ENCODE measurements at places on chromosomes 2 and 18. TPM values are rescaled to one million over a fixed set of nuclear protein-coding genes. Genes with fewer than 3 reads are reported as not detected.

DNA sequence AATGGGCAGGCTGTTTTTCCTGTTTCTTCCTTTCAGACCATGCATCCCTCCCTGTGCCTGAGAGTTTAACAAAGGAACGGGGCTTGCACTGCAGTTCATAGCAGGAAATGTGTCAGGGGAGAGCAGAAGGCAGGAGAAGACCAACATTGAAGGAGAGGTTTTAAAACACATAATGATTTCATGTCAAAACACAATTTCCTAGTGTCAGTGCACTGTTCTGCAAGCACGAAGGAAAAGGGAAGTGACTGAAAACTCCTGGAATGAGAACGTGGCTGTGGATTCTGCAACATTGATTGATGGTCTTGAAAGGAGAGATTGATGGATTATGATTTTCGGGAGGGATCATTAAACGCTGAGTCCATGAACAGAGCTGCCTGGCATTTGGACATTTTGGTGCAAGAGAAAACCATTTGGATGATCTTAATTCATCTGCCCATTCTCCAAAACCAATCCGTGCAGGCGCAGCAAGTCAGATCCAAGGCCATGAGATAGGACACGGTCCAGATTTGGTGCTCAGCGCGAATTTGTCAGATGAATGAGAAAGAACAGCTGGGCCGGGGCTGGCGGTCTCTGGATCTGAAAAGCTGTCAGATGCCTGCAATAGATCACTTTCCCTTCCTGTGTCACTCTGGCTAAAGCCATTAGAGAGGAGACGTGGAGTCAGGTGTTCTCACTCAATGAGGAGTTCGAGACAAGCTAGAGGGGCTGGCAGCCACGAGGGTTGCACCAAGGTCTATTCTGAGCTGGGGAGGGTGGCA lies 38.4 kb downstream of the C1QL2 start:
- no peaks in the 10 kb centered on the region for H3K36me3 ChIP-seq
- DNase-seq = no peak
- H3K4me3 ChIP-seq = no peak overlapping the region
- H3K27ac ChIP-seq = no peak overlapping the region
- H3K27me3 ChIP-seq = peaks cover 83% of the 10 kb centered on the region

DNA sequence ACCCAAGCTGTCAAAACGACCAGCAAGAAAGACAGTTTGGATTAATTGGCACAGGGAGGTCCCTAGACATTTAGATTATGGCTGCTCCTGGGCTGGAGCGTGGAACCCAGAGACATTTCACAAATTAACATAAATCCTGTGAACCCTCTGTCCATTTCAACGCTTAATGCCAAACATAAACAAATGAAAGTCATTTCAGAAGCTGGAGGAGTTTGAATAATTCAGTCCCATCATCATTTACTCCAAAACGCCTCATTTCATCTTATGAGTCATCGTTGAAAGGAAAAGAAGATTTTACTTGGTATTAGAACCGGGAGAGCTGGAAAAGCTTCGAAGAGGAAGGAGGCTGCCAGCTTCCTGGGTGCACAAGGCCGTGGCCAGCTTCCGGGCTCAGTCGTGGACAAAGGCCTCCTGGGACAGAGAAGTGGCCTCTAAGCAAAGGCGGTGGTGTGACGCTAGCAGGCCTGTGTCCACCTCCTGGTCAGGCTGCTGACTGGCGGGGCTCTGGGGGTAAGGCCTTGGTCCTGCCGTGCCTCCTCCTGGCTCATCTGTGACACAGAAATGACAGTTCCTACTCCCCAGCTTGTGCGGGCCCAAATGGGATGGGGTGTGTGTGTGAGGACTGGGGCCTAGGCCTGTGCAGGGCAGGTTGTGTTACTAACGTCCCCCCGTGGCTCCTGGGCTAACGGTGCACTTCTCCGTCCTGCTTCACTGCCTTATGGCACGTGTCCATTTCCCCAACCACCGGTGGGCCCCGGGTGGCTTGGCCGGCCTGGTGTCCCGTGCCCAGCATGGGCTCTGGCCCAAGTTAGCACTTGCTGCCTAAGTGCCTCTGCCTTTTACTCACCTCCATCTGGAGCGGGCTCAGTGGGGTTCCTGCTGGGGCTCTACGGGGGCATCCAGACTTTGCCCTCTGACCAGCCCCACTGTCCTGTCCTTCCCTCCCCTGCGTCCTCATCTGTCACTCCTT lies 71.6 kb downstream of the RRM2 start:
- no peaks in the 10 kb centered on the region for H3K4me1 ChIP-seq
- peak overlapping the region; percentile 35 for H3K27ac ChIP-seq
- H3K27me3 ChIP-seq = no peaks in the 10 kb centered on the region
- H3K36me3 ChIP-seq = peaks cover 14% of the 10 kb centered on the region

- H3K36me3 ChIP-seq = peaks cover 13% of the 10 kb centered on the region
- no peaks in the 10 kb centered on the region for H3K27me3 ChIP-seq
These were observed 2.6 kb upstream of the PTPN2 start for GRCh38 chr18:12886498-12887126.

DNA sequence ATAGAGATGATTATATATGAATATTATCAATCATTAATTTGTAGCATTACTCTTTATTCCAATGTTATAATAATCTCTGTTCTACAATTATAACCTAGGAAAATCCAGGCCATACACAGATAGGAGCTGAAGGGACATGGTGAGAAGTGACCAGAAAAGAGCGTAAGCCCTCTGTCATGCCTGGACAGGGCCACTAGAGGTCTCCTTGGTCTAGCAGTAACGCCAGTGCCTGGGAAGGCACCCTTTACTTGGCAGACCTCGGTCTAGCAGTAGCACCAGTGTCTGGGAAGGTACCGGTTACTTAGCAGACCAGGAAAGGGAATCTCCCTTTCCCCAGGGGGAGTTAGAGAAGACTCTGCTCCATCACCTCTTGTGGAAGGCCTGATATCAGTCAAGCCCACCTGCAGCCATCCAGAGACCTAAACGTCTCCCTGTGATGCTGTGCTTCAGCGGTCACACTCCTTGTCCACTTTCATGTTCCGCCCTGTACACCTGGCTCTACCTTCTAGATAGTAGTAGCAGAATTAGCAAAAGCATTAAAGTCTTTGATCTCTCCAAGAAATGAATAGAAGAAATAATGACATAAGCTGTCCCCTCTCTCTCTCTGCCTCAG lies 447.5 kb upstream of the FSIP2 start:
- H3K27me3 ChIP-seq = no peaks in the 10 kb centered on the region
- DNase-seq = peak; percentile 51
- no peaks in the 10 kb centered on the region for H3K4me1 ChIP-seq

DNA sequence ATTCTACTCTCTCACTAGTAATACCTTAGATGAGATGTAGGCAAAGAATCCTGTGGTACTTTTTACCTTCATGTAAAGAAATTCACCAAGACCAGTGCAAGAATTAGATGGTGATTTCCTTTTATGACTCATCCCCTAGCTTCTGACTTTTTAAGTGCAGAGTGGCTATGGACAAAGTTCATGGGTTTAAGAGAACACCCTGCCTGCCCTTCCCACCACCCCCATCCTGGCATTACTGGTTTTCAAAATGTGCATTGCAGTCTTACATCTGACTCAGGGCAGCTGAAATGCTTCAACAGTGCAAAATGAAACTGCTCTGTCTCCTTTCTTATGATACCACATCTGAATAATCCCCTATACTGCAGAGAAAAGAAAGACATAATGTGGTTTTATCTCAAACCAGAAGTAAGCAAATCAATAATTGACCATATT lies 22.6 kb downstream of the MAIP1 start:
- no peak overlapping the region for H3K4me3 ChIP-seq
- H3K36me3 ChIP-seq = no peaks in the 10 kb centered on the region
- H3K4me1 ChIP-seq = peaks cover 5% of the 10 kb centered on the region
- DNase-seq = no peak
- H3K27ac ChIP-seq = no peak overlapping the region
- peaks cover 2% of the 10 kb centered on the region for H3K27me3 ChIP-seq

- no peaks in the 10 kb centered on the region for H3K4me1 ChIP-seq
- H3K27ac ChIP-seq = no peak overlapping the region
- no peak overlapping the region for H3K4me3 ChIP-seq
- DNase-seq = no peak
- H3K27me3 ChIP-seq = no peaks in the 10 kb centered on the region
These were observed 93.6 kb downstream of the GYPC start for GRCh38 chr2:126749537-126749936.

DNA sequence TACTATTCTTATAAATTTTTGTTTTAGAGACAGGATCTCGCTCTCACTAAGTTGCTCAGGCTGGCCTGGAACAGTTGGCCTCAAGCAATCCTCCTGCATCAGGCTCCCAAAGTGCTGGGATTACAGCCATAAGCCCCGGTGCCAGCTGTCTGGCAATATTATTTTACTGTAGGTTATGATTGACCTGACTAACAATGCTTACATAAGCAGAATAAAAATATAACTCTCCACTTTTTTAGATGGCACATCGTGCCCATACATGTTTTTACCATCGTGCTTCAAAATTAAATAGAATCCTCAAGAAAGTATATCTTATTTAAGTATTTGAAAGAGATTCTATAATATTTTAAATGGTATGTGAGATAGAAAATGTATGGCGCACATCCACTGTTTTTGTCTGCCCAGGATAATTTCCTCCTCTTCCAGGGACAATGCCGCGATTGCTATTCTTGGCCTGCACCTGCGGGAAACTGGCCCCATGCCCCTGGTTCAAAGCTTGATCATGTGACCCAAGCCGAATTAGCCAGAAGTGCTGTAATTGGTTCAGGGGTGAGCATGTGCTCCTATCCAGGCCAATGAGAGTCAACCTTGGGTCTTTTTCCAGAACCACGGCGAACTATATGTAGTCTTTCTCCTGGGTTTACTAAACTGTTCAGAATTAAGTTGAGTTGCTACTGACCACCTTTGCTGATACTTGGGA lies 38.3 kb upstream of the GREB1L start:
- H3K27me3 ChIP-seq = no peaks in the 10 kb centered on the region
- no peaks in the 10 kb centered on the region for H3K4me1 ChIP-seq
- H3K4me3 ChIP-seq = no peak overlapping the region
- H3K36me3 ChIP-seq = peaks cover 2% of the 10 kb centered on the region
- DNase-seq = no peak
- no peak overlapping the region for H3K27ac ChIP-seq

DNA sequence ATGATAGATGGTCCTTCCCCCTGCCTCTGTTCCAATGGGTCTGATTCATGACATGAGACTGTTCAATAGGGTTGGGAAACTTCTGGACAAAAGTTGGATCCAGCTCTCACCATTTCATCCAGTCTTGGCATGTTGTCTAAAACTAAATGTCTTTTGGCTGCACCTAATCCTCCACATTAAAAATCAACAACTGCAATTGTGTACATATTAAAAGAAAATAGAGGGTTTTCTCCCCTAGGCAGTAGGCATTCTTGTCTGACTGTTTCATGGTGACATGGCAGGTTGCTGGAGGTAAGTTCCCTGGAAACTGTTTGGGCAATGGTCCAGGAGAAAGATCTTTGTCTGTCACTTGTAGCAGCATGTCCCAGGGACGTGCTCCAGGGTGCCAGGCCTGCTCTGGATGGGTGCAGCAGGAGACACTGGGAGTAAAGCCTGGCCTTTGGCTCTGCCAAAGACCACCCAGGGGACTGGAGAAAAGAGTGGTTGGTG lies 135.8 kb downstream of the TCF4 start:
- peak overlapping the region; percentile 19 for H3K4me3 ChIP-seq
- peaks cover 27% of the 10 kb centered on the region for H3K4me1 ChIP-seq
- peaks cover 5% of the 10 kb centered on the region for H3K36me3 ChIP-seq
- no peak for DNase-seq

- no peak for DNase-seq
- H3K36me3 ChIP-seq = no peaks in the 10 kb centered on the region
- peaks cover 8% of the 10 kb centered on the region for H3K4me1 ChIP-seq
These were observed 24.1 kb downstream of the ANXA4 start for GRCh38 chr2:69766014-69766413.

DNA sequence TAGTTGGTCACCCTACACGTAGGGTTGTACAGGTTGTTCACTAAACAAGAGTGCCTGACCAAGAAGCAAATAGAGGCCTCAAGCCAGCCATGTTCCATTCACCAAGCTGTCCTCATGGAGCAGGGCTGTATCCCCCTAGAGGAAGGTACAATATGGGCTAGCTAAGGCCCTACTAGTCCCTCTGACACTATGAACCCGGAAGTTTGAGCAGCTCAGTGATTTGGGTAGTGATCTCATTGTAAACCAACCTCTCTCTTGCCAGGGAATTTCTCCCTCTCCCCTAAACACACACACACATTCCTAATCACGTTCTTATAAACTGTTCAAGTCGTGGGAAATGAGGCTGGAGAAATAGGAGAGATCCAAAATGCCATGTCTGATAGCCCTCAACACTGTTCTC lies 6.7 kb upstream of the CYS1 start:
- no peak overlapping the region for H3K27ac ChIP-seq
- H3K4me1 ChIP-seq = no peaks in the 10 kb centered on the region

- no peaks in the 10 kb centered on the region for H3K4me1 ChIP-seq
- H3K36me3 ChIP-seq = no peaks in the 10 kb centered on the region
- H3K4me3 ChIP-seq = no peak overlapping the region
- H3K27me3 ChIP-seq = no peaks in the 10 kb centered on the region
- no peak overlapping the region for H3K27ac ChIP-seq
- DNase-seq = no peak
These were observed 70.2 kb upstream of the FSHR start for GRCh38 chr2:49224426-49225010.

- peaks cover 82% of the 10 kb centered on the region for H3K27me3 ChIP-seq
- H3K4me3 ChIP-seq = peak overlapping the region; percentile 65
- H3K36me3 ChIP-seq = peaks cover 3% of the 10 kb centered on the region
- H3K4me1 ChIP-seq = peaks cover 12% of the 10 kb centered on the region
- H3K27ac ChIP-seq = no peak overlapping the region
These were observed 657 bp downstream of the ATP8B1 start for GRCh38 chr18:57802213-57803102.

- H3K36me3 ChIP-seq = no peaks in the 10 kb centered on the region
- no peak overlapping the region for H3K27ac ChIP-seq
- DNase-seq = no peak
These were observed 120.8 kb downstream of the PLCL1 start for GRCh38 chr2:197925204-197925603.

DNA sequence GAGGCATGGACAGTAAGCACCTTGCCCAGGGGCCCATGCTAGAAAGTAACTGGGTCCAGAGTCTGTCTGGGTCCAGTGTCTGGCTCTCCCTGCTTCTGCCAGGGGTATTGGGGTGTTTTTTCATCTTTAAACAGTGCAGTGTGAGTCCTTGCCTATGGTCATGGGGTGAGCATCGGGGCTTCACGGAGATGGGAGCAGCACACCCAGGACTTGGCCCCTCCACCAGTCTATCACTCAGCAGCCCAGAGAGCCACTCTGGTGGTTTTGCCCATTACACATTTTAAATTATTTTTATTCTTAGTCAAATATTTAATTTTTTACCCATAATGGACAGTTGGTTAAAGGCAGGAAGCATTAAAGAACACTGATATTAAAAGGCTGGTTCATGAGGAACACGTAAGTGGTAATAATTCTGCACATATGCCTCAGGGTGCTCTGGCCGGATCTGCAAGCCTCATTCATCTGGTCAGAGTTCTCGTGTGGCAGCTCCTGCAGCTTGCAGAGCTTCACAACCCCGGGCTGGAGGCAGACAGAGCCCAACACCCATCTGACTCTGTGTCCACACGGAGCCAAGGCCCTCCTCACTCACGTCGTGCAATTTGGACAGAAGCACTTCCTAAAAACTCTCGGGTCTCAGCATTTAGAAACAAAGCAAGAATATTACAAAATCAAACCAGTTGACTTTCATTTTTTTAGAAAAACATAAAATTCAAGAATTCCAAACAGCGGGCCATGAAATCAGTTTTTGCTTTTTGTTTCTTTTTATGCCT lies 204.1 kb downstream of the CTIF start:
- H3K4me3 ChIP-seq = no peak overlapping the region
- no peaks in the 10 kb centered on the region for H3K36me3 ChIP-seq
- no peak for DNase-seq
- peaks cover 29% of the 10 kb centered on the region for H3K4me1 ChIP-seq

Gene GNLY
- not detected for total RNA-seq

Gene EFEMP1
- total RNA-seq = 4.1 TPM

Gene UGT1A10
- not detected for total RNA-seq

Gene CYTIP
- total RNA-seq = 0.35 TPM

Gene FIGN
- 58.1 TPM for total RNA-seq

Gene GKN1
- total RNA-seq = not detected

Gene TEKT4
- total RNA-seq = not detected

Gene CTDSP1
- total RNA-seq = 46.4 TPM

Gene UGT1A1
- not detected for total RNA-seq
